Activated T-helper 1 cell treated with anti-CD3 and anti-CD28 coated beads, Interleukin-2, amount 50 U/mL, for 16 hours (primary cell): ENCODE measurements at places on chromosomes 3 and 15.
A peak's percentile ranks its signal among the peaks of the same experiment; 100 is the strongest.

DNA sequence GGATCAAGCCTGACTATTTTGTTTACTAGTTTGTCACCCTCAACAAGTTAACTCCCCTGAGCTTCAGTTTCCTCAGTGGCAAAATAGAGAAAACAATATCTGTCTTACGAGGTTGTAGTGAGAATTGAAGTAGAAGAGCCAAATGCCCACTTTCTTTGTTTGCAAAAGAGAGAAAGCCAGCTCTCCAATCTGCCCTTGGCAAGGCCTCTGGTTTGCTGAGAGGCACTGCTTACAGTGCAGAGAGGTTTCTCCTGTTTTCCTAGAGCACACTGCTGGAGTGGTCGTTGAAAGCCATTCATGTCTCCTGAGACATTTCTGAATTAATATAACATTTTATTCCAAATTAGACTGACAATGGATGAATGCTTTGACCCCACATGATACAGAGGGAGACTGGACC is 260.5 kb upstream of the IGF1R start:
- DNase-seq = no peak

- peak; percentile 10 for DNase-seq
Observed at GRCh38 chr15:92158426-92158825, 235.3 kb upstream of the ST8SIA2 start.

- DNase-seq = no peak
Observed at GRCh38 chr3:94012185-94012584, 16.2 kb downstream of the STX19 start.

GRCh38 chr3:100073714-100074307 is 40.5 kb downstream of the FILIP1L start:
- no peak for DNase-seq

DNA sequence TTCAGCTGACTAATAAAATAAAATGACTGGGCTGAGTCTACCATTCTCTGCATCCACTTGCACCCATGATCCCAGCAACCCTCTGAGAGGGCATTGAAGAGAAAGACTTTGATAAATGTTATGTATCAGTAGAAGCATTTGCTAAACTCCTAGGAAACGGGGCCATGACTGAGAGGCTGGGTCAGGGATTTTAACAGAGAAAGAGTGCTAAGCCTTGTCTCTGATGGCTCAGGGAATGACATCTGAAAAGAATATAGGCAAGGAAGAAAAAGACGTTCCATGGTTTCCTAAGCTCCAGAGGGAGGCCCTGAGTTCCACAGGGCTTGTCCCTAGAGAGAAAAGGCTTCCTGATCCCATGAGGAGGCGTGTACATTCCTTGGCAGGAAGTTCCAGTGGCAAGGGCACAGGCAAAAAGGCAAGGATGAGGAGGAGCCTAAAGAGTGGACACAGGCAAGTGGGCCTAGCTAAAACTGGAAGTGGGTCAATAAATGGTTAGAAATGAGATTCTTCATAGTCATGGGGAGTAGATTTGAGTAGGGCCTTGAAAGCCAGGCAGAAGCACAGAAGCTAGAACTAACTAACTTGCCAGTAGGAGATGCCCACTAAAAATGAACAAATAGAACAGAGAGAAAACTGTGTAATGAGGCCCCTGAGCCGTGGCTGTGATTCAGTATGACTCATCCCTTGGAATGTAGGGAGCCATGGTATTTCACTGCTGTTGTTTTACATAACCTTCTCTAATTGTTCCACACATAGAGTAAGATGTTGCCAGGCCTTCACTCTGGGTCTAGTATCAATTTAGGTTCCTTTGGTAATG is 44.9 kb upstream of the MANF start:
- DNase-seq = no peak

GRCh38 chr15:65069179-65069578 is 1.4 kb upstream of the RASL12 start:
- DNase-seq = no peak

DNA sequence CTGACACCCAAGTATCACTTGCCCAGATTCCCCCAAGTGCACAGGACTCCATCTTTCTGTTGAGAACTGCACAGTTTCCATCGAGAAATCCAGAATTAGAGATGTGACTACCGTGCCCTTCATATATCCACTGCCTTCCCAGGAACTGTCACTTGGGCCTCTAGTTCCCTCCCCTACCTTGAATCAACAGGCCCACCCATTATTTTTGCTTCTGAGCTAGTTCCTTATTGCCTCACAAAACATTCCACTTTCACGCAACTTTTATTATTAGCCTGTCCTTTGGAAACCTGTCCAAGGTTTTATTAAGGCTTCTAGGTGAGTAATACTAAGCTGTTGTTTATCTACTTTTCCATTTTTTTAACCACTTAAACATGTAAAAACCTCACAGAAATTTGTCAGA is 17.1 kb upstream of the SLC30A4 start:
- DNase-seq = no peak

GRCh38 chr3:119918992-119919933 is 137.4 kb downstream of the NR1I2 start:
- DNase-seq = no peak

- DNase-seq = no peak
Observed at GRCh38 chr3:149605902-149606301, 51.9 kb downstream of the WWTR1 start.

DNA sequence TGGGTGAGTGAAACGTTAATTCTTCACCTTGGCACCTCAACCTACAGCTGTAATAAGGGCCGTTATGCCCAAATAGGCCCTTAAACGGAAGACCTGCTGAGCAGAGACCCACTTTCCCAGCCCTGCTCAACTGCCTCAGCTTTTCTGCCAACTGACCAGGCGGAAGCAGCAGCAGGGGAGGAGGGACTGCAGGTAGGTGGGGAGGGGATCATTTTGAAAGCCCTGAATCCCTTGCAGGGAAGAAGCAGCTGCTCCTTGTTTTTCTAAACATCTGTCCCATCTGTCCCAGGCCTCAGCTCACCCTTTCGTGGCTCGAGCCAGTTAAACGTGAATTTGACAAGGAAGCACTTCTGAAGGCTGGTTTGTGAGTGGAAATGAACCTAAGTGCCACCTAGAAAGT is 978 bp upstream of the CMC1 start:
- no peak for DNase-seq
